Lower lobe of right lung (tissue), 2 donors: ENCODE measurements at places on chromosomes 4 and X. TPM values are rescaled to one million over a fixed set of nuclear protein-coding genes. Genes with fewer than 3 reads are reported as not detected.
A peak's percentile ranks its signal among the peaks of the same experiment; 100 is the strongest.

GRCh38 chrX:124209792-124210576 lies 122.5 kb upstream of the TEX13D start:
- no peak for DNase-seq

Gene ARHGAP36
- total RNA-seq = not detected

DNA sequence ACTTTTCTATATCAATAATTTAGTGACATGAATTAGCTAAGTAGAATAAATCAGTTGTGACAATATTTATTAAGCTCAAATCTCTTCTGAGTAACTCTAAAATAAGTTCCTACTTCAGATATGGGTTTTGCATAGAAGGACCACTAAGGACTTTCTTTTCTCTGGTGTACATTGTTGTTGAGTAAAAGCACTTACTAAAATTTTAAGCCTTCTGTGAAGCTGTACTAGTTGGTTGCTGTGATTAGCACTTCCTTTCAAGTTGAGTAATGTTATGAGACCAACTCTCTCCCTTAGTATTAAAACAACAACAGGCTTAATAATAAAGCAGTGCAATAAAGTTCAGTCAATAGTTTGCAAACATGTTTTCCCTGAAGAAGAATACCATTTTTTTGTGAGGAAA lies 667.4 kb upstream of the NDST4 start:
- no peak for DNase-seq

DNA sequence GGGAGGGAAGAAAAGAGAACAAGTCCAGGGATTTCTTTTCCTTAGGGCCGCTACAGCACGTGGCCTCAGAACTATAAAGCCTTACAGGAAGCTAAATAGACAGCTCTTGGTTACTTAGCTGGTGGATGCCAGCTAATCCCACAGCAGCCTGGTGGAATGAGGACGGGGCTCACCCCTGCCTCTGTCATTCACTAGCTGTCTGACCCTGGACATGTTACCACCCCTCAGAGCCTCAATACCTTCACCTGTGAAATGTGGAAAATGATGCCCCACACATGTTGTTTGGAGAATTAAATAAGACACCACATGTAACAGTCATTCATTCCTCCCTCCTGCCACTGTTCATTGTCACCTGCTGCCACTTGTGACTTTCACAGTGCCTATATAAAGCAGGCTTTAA lies 15.7 kb downstream of the CCKAR start:
- DNase-seq = no peak

- no peak for DNase-seq
Measured at GRCh38 chr4:182310316-182310715, 67.1 kb downstream of the TENM3 start.

Gene EDNRA
- total RNA-seq = 25.7 TPM

Gene HDX
- 3.2 TPM for total RNA-seq

DNA sequence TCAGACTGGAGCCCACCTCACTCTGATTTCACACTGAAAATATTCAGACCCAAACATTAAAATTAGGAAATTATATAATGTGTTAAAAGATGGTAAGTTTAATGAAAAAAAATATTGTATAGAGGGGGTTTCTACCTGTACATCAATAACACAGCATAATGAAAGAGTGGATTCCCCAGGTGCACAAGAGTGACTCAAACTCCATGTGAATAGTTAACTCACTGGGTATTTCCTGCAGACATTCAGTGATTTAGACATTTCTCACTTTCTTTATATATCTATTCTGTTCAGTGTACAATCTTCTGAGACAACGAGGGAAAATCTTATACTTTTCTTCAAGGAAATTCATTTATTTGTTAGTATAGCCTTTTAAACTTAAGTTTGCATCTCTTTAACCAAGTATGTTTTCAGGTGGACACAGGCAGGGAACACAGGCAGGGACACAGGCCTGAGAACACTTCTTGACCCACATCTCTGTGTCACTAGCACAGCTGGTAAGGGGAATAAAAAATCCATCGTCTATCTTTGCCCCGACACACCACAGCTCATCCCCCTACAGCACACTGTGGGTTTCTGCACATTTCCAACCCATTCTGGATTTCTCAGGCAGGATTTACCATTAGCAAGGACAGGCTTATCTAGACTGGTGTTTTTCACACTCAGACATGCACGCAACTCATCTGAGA lies 525.5 kb upstream of the BOD1L1 start:
- DNase-seq = no peak

DNA sequence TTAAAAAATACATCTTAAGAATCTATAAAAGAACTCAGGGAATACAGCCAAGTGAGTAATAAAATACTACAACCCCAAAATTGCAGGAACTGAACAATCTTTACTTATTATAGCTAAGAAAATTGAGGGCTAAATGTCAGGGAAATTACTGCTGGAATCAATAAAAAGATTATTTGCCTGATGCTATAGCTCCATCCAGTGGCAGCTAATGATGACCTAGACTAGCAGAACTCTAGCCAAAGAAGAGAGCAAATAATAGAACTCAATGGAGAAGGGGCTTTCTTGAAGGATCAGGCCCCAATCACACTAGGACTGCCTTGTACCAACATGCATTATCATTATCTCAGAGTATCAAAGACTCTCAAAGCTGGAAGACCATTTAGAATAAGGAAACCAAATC lies 85.0 kb upstream of the FAM241A start:
- no peak for DNase-seq

Gene OPRPN
- not detected for total RNA-seq

- no peak for DNase-seq
Measured at GRCh38 chr4:90349636-90350035, 222.4 kb downstream of the CCSER1 start.

Gene KIAA1210
- not detected for total RNA-seq

GRCh38 chr4:17667253-17667652 lies 52.8 kb downstream of the MED28 start:
- no peak for DNase-seq

Gene SPANXC
- total RNA-seq = not detected

Gene ADH1B
- total RNA-seq = 644 TPM

- peak; percentile 59 for DNase-seq
Measured at GRCh38 chr4:186724058-186724863, 605 bp upstream of the FAT1 start.

GRCh38 chrX:148728901-148729300 lies 228.5 kb downstream of the AFF2 start:
- DNase-seq = no peak

GRCh38 chr4:41477181-41477905 lies 60.6 kb upstream of the LIMCH1 start:
- no peak for DNase-seq

DNA sequence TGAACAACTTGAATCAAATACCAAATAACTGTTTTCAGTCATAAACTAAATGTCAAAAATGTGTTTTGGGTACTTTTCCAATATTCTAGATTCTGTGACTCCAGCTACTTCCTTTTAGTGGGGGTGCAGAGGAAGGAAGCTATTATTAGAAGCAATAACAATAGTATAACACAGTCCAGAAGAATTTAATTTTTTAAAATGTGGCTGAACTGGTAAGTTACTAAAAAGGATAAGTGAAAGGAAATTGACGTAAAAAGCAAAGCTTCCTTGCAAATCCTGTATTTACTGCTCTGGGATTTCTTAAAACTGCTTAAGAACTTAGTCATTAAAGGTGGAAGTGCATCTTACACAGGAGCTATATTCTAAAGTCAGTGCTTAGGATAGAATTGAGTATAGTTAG lies 53.2 kb downstream of the MOSPD2 start:
- DNase-seq = no peak

GRCh38 chrX:39675619-39676018 lies 422.1 kb downstream of the BCOR start:
- DNase-seq = no peak

DNA sequence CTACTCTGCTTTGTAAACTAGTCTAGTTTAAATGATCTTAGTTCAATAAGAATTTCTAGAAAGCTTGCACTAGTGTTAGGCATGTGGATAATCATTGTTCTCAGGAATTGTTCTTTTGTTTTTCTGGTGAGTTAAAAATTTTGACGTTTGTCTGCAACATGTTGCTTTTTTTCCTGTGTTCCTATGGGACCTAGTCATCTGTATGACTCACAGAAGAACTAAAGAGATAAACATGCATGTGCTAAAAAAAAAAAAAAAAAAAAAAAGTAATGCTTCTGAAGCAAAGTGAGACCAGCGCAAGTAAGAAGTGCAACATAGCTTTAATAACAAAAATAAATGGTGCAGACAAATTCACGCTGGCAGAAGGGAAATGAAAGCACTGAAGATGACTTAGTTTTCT lies 471.2 kb downstream of the IQCM start:
- no peak for DNase-seq

DNA sequence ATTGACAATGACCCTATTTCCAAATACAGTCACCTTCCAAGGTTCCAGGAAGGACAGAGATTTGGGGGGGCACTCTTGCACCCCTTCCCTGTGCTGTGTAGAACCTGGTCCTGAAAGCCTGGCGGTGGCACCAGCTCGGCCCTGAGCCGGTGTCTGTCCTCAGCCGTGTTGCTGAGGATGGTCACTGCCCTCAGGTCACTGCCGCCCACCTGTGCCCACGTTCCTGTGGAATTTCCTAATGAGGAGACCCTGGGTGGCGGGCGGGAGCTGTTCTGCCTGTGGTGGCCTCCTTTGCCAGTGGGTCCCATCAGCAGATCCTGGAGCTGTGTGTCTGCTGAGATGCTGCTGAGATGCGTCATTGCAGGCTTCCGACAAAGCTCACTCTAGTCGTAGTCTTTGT lies 32.9 kb downstream of the NELFA start:
- no peak for DNase-seq

DNA sequence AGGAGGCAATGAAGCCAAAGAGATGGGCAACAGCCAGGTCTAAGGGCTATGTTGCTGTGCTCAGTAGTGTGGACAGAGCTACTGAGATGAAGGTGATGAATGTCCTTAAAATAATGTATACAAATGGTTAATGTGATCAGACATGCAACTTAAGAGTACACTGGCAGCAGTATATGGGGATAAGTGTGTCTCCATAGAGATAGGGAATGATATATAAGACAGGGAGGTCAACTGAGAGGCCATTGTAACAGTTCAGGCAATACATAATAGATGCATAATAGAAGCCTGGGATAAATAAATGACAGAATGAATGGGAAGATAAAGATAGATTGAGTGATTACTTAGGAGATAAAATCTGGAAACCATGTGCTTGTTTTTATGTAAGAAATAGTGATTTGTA lies 250.0 kb downstream of the CFAP299 start:
- no peak for DNase-seq

Gene MMRN1
- total RNA-seq = 42.6 TPM

DNA sequence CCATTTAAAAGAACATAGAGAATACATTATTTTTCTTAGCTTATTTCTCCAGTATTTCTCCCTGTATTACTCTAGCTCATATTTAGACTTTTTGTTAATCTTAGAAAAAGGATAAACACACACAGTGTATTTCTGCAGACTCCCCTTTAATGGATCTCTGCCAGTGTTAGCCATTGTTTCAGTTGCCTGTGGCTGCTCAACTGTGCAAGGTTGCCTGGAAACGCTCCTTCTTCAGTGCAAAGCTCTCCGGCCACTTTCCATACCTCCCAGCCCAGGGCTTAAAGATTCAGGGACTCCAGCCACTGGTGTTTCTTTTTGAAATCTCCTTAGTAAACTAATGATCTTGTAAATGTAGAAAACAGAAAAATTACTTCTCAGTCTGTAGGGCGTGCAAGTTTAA lies 104.9 kb downstream of the SLIT2 start:
- no peak for DNase-seq

GRCh38 chr4:91827914-91828313 lies 475.9 kb upstream of the GRID2 start:
- DNase-seq = no peak

Gene PCYT1B
- 1.2 TPM for total RNA-seq

Gene RBMX
- total RNA-seq = 114 TPM
